ENCODE measurements at places on chromosomes 1 and 21.
A peak's percentile ranks its signal among the peaks of the same experiment; 100 is the strongest.

- no peak for DNase-seq
Observed at GRCh38 chr1:157517016-157517415, 35.3 kb downstream of the FCRL5 start.

- DNase-seq: peak; percentile 47
Observed at GRCh38 chr1:168466092-168466713, 77.6 kb downstream of the XCL2 start.

GRCh38 chr1:44406737-44407429 lies 1.8 kb downstream of the RNF220 start:
- no peak for DNase-seq

- DNase-seq: no peak
Observed at GRCh38 chr1:165824269-165824643, 3.2 kb upstream of the UCK2 start.

DNA sequence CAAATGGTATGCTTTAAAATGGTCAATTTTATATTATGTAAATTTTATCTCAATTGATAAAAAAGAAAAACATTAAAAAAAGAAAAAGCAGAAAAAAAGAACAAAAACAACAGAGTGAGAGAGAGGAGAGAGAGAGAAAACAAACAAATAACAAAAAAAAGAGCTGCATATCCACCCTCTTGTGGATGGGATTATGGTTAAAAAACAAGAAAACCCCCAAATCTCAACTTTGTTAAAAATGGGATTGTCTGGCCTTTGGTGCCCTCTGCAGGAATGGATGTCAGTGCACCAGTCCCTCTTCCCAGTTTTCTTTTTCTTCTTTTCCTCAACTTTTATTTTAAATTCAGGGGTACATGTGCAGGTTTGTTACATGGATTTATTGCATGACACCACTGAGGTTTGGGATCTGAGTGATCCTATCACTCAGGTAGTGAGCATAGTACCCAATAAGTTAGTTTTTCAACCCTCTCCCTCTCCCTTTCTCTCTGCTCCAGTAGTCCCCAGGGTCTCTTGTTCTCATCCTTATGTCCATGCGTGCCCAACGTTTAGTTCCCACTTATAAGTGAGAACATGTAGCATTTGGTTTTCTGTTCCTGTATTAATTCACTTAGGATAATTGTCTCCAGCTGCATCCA lies 28.1 kb downstream of the RNF187 start:
- DNase-seq: peak; percentile 56

- DNase-seq: no peak
Observed at GRCh38 chr1:52662645-52663313, 29.8 kb downstream of the SHISAL2A start.

GRCh38 chr1:206079135-206079534 lies 26.2 kb downstream of the RHEX start:
- DNase-seq: no peak

DNA sequence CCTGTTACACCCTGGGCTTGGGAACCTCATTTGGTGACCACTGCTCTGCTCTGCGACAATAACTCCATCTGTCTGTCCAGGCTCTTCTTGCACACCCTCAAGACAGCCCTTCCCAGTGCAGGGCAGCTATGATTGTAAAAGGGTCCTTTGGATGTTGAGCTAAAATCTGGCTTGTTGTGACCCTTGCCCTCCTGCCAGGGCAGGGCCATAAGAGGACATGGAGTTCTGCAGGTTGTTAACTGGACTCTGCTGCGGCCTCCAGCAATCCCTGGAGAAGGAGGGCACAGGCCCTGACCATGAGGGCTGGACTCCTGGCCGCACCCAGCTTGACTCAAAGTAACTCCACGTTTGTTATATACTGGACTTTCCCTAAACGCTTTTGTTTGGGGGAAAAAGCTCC lies 41.2 kb downstream of the DHCR24 start:
- DNase-seq: no peak

DNA sequence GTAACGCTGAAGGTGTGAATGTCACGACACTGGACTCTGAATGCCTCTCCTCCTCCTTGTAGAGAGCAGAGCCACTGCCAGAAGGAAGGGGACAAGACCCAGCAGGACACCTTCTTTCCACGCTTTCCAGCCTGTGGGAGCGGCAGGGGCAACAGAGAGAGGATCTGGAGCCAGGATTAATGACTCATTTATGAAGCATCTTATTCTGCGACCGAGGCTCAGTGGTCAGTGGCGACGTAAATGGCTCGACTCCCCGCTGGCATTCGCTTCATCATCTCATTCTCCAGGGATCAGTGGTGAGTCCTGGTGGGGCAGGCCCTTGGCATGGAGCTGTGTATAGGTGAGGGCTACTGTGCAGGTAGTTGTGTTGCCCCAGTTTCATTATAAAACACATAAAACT lies 4.6 kb downstream of the SLC37A1 start:
- DNase-seq: peak; percentile 40

GRCh38 chr1:117030271-117030877 lies 28.8 kb downstream of the CD101 start:
- DNase-seq: no peak

- no peak for DNase-seq
Observed at GRCh38 chr1:3034728-3035562, 13.7 kb downstream of the ACTRT2 start.

DNA sequence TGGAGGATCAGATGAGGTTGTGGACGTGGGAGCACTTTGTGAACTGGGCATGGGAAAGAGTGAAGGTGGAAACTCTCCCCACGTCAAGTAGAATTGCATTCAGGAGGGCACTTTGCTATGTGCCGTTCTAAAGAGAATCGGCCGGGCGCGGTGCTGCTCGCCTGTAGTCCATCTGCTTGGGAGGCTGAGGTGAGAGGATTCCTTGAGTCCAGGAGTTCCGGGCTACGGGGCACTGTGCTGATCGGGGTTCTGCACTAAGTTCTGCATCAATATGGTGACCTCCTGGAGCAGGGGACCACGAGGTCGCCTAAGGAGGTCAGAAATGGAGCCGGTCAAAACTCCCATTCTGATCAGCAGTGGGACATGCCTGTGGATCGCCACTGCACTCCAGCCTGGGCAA lies 141.9 kb downstream of the PEX14 start:
- no peak for DNase-seq

DNA sequence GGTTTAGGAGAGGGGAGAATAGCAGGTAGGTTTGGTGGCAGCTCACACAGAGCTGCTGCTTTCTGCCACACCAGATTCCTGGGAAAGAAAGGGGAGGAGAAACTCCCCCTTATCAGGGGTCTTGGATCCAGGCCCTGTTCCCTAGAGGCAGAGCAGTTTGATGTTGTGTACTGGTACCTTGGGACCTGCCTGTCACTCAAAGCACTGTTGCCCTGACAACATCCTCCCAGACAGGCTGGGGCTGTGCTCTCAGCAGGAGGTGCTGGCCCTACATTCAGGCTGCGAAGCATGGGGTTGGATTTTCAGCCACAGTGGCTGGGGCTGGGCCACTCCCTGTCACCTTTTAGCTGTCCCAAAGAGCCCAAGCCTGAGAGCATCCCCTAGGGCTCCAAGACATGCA lies 188.0 kb downstream of the GRIK3 start:
- DNase-seq: no peak

- DNase-seq: no peak
Observed at GRCh38 chr1:82388679-82389078, 587.9 kb downstream of the ADGRL2 start.

DNA sequence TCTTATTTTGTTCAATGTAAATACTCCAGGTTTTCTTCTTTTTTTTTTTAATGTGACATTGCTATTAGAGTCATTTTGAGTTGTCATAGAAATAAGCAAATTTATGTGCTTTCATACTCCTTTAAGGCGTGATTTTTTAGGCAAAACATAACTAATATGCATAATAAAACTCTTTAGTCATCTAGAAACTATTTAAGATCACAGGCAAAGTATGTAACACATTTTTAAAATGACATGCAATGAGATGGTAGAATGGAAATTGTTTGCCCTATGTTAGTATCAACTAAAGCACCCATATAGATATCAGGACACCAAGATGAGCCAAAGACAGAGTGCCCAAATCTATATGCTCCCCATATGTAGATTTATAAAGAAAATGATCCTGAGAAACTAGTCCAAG lies 41.5 kb upstream of the SGIP1 start:
- no peak for DNase-seq

GRCh38 chr1:59125676-59126320 lies 171.1 kb upstream of the FGGY start:
- no peak for DNase-seq

DNA sequence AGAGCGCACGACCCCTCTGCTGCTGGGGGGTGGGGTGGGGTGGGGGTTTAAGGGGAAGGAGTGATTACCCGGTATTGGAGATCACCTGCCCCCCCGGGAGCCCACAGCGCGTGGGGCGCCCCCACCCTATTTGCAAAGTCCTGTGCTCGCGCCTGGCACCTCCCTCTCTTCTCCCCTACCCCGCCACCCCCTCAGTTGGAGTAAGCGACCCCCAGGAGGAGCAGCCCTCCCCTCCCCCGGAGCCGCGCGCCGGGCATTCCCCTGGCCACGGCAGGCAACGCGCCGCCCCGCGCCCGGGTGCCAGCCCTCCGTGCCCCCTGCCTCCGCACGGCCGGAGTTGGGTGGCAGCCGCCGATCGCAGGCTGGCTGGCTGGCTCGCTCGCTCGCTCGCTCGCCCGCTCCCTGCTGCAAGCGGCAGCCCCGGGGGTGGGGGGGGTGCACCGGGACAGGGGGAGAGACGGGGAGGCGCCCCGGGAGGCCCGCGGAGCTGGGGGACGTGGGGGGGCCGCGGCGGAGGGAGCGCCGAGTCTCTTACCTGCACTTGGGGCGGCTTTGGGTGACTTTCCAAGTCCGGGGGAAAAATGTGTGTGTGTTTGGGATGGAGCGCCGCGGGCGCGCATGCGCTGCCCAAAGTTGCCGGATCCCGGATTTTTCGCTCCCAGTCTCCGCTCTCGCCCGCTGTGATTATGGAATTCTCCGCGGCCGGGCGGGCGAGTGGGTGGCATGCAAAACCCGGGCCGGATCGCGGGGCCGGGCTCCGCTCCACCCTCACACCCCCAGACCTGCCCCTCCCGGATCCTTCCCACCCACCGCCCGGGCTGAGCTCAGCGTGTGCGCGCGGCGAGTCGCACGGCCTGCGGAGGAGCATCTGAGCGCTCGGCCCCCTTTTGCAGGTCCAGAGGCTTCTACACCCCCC lies at the start of gene CASZ1:
Gene CASZ1, minus strand, starts transcription at position 618 of the 916 bp plus-strand sequence. CDS start 102,757 bp downstream, outside the sequence.
- peak; percentile 88 for DNase-seq

DNA sequence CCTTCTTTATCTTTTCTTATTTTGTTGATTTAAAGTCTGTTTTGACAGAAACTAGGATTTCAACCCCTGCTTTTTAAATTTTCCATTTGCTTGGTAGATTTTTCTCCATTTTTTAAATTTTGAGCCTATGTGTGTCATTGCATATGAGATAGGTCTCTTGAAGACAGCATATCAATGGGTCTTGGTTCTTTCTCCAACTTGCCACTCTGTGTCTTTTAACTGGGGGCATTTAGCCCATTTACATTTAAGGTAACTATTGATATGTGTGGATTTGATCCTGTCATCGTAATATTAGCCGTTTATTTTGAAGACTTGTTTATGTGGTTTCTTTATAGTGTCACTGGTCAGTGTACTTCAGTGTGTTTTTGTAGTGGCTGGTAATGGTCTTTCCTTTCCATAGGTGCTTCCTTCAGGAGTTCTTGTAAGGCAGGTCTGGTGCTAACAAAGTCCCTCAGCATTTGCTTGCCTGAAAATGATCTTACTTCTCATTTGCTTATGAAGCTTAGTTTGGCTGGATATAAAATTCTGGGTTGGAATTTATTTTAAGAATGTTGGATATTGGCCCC lies 223.9 kb downstream of the USP25 start:
- DNase-seq: no peak

DNA sequence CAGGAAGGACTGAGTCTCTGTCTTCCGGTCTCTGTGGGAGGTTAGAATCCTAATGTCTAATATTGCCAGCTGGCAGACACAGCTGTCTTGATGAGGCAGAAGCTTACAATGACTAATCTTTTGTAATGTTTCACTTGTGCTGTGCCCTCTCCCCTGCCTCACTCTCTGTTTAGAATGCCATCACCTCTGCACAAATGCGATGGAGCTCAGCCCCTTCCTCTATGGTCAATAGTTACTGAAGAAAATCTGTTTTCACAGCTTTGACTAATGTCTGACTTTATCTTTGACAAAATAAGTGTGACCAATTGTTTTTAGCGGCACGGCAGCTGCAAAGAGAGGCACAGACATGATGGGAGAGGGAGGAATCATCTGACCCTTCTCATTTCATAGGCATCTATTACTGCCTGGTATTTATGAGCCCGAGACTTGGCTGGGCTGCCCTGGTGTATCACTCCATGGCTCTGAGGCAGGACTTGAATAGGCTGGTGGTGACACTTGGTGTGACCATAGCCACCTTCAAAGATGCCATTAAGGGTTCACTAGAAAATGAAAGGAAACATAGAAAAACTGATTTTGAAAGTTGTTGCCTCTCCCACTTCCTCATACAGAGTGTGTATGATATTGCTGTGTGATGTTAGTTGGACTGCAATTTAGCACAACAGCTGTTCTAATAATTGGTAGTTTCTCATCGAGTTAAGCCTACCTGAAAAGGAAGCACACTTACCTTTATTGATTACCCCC lies 163.2 kb upstream of the NBPF11 start:
- DNase-seq: no peak

DNA sequence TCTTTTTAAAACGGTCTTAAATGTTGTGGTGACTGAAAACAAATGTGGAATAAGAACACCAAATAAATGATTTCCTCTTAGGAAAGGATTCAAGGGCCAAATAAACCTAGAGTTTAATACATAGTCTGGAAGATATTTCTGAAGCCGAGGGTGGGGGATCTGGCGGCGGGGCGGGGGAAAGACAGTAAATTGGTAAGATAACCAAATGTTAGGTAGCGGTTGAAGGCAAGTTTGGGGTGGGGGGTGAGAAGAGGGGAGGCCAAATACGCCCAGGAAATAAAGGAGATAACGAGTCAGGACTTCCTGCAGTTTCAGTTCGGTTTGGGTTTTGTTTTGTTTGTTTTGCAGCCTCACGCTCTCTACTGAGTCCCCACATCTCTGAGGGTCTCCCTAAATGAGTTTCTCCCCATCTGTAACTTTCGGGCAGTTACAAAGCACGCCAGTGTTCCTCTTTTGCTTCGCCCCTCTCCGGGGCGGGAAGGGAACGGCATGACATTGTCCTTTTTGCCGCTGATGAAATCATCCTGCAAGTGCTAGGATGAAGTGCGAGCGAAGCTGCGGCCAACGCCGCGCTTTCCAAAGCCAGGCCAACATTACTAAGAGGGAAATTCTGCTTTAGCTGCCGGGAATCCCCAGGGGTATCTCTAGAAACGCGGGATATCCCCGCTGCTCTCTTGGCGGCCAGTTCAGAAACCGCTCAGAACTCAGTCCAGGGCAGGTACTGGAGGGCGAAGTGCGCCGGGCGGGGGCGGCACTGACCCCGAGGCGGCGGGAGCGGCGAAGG lies 844 bp downstream of the NIBAN1 start:
- peak; percentile 30 for DNase-seq

DNA sequence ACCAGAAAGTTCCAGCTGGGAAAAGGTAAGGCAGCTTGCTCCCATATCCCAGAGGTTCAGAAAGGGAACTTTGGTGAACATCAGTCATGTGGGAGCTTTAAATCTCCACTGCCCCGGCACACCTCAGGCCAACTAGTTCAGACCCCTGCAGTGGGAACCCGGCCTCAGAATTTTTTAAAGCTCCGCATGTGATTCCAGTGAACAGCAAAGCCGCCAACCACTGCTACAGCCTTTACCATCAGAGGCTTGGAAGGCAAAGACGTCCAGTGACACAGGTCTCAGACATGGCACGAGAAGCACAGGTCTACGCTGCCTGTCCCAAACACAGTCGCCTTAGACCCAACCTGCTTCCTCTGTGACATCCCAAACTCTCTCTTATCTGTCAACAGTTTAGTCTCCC lies 31.0 kb downstream of the SETD4 start:
- DNase-seq: no peak

- no peak for DNase-seq
Observed at GRCh38 chr1:215601276-215601675, 34.2 kb downstream of the KCTD3 start.
